ENCODE measurements at places on chromosomes 2 and 18.

DNA sequence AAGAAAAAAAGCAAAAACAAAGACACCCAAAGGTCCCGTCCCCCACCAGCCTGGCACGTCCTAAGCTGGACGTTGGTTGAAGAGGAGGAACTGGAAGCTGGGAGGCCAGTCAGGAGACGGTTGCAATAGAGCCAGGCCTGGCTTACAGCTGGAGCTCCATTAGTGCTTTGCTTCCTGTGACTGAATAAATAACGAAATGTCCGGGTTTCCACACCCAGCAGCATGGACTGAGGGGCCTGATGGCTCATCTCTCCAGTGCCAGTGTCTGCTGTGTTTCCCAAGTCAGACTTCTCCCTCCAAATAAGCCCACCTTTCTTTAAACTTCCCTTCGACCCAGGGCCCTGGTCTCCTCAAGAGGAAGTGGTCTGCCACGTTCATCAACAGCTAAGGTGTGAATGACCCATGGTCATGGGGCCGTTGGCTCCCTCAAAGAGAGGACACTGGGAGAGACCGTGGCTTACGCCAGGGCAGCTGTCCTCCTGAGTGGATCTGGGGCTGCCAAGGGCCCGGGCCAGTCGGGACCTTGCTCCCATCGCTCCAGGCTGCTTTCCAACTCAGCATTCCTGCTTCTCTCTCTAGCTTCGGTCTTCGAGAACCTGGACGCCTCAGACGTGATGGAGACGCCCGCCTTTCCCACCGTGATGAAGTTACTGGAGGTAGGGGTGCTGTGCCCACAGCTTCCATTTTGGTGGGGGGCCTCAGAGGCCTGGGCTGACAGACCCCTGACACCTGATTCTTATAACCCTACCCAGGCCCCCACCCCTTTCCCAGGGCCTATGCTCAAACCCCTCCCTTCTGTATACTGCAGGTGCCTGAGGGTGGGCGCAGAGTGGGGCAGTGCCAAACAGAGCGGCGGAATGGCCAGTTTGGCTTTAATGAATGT, 44.9 kb downstream of the MYO7B start:
- DNase-seq = no peak

- DNase-seq = no peak
These were observed 89.2 kb upstream of the CXCR4 start for GRCh38 chr2:136207030-136207623.

- no peak for DNase-seq
These were observed 165.2 kb upstream of the DTNA start for GRCh38 chr18:34544930-34545329.

DNA sequence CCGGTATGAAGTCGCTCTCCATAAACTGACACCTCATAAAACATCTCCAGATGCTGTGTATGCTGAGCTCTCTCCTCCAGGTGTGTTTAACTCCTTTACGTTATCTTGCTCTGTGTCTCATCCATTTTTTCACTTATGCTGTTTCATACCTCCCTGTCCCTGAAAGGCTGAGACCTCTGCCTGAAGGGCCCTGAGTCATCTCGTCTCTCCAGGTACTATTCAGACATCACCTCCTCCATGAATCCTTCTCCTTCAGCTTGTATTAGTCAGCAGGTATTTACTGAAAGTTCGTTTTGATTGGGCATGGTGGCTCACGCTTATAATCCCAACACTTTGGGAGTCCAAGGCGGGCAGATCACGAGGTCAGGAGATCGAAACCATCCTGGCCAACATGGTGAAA, 244.5 kb upstream of the EPHA4 start:
- DNase-seq = no peak

DNA sequence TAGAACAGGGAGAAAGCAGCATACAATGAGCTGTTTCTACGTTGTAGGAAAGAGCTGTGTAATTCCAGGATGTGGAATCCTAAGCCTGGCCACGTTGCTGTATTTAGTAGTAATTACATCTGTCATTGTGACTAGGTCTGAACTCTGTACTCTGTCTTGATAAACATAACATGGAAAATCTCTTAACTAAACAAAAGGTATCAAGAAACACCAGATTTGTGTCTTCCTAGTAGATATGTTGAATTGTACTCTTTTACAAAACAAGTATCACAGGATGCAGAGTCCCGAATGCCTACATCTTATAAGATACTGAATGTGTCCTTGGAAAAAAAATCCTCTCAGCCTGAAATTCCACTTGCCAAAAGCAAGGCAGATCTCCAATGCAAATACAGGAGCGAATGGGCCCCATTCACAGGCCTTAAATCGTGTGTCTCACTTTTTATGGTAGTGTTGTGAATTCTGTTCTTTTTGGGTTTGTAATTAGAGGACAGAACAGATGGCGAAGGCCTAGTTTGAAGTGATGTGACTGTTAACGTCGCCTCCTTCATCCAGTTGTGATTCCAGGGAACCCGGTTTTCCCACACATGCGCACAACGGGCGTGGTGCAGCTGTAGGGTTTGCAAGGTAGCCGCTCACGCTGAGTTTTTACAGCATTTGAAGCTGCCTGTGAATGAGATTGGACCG, 246.5 kb downstream of the GBX2 start:
- DNase-seq = no peak

GRCh38 chr18:74226156-74226555, 65.6 kb downstream of the CYB5A start:
- DNase-seq = no peak

DNA sequence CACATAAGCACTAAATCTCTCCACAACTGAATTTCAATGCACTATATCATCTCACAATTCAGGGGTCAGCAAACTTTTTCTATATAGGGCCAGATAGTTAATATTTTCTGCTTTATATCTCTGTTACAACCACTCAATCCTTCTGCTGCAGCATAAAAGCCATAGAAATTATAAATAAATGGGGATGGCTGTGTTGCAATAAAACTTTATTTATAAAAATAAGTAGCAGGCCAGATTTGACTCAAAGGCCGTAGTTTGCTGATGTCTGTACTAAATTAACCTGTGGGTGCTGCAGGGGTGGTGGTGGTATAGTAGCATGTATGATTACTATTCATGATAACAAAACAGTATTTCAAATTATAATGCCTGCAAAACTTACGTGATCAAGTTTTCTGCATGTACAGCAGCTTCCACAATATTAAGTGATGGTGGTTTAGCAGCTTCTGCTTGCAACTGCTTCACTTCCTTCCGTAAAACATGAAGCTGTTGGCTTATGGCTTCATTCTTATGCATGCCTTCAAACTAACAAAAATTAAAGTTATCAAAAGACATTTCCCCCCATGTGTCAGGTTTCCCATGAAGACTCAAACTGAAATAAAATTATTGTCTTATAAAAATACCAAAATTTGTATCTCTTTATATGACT, 64.1 kb downstream of the SIGLEC15 start:
- no peak for DNase-seq

- DNase-seq = no peak
These were observed 297.4 kb downstream of the TGIF1 start for GRCh38 chr18:3747176-3747973.

- no peak for DNase-seq
These were observed 452.7 kb downstream of the TGIF1 start for GRCh38 chr18:3902676-3903075.

GRCh38 chr2:106954304-106954703, 68.3 kb upstream of the ST6GAL2 start:
- DNase-seq = no peak

DNA sequence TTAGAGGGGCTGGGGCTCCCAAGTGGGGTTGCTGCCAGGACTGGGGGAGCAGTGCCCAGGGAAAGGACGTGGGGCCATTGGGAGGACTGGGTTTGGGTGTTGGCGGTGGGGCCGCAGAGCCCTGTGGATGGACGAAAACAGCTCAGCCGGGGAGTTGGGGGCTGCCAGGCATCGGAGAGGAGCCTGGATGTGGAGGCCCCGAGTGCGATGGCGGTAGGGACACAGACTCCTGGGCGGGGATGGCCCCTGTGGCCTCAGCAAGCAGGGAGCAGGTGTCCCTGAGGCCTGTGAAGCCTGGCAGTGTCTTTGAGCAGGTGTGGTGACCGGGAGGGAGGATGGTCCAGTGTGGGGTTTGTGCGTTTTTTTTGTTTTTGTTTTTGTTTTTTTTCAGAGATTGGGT, 13.3 kb downstream of the CTDP1 start:
- no peak for DNase-seq

- DNase-seq = no peak
These were observed 87.4 kb upstream of the SALL3 start for GRCh38 chr18:78892177-78892576.

DNA sequence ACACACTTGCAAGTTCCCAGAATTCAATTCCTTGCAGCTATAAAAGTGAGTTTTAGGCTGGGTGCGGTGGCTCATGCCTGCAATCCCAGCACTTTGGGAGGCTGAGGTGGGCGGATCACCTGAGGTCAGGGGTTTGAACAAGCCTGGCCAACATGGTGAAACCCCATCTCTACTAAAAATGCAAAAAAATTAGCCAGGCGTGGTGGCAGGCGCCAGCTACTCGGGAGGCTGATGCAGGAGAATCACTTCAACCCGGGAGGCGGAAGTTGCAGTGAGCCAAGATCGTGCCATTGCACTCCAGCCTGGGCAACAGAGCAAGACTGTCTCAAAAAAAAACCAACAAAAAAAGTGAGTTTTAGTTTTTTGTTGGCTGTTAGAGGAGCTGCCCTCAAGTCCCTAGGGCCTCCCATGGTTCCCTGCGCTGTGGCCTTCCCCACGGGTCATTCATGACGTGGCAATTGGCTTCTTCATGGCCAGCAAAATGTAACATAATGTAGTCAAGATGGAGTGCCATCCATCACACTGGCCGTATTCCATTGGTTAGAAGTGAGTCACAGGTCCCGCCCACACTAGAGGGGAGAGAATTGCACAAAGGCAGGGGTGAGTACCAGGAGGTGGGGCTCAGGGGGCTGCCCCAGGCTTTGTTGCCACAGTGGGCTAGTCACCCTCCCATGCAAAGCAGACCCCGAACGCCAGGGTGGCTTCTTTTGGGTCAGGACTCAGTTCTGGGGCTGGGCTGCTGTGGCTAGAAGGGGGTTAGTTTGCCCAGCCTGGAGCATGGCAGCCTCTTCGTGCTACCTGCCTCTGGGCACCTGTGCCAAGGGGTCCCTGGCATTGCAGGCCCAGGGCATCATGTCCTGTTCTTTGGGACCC, 37.7 kb upstream of the INHBB start:
- no peak for DNase-seq

GRCh38 chr2:37873229-37873628, 51.9 kb upstream of the RMDN2 start:
- no peak for DNase-seq

All from stimulated activated CD4-positive, alpha-beta T cell treated with anti-CD3 and anti-CD28 coated beads, Interleukin-4, amount 100 ng/mL, for 1 hour (primary cell).